ENCODE measurements at places on chromosomes 1 and 21.

DNA sequence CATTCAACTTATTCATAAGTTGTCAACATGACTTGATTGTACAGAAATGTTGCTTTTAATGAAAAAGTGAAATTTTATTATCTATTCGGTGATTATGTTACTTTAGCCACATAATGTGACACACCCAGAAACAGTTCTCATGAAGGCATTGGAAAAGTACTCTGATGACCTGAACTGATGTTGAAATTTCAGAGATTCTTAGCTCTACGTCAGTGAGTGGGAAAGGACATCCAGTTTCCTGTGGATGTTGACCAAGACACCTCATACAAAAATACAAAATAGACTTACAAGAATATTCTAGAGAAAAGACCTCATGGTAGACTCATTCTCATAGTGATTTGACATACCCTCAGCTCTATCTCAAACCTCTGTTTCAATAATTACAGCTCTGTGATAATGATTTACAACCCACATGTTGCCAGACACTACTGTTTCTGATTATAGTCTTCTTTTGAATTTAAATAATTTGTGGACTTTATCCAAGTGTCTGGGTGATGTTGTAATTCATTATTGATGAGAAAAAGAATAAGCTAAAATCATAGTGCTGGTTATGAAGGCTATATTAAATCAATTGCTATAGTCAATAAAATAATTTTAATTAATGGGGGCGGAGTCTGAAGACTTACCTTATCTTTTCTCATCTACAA, 37.3 kb downstream of the KCNK2 start:
- no peak for DNase-seq

DNA sequence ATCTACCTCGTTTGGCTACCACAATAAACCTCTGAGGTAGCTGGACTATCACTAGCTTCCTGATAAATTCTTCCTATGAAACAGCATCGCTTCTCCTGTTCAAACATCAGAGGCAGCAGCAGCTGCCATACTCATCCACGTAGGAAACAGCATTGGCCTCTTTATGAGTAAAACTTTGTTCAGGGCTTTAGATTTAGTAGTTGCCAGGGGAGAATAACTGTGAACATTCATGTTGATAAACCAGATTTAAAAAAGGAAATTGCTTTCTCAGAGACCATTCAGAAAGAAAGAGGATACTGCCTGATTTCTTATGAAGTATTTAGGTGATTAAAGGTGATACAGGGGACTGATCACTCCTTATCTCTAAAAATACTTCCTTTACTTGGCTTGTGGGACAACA, 7.2 kb downstream of the CEP170 start:
- DNase-seq = no peak

- no peak for DNase-seq
These were observed 1023.2 kb downstream of the KCNT2 start for GRCh38 chr1:195584870-195585624.

- no peak for DNase-seq
These were observed 319.4 kb downstream of the BRINP2 start for GRCh38 chr1:177490036-177490639.
